ENCODE measurements at places on chromosomes 3 and 15. TPM values are rescaled to one million over a fixed set of nuclear protein-coding genes. Genes with fewer than 3 reads are reported as not detected.

The NEIL1 gene
- total RNA-seq, result 2.5 TPM

The ANKRD63 gene
- total RNA-seq, result 0.46 TPM

The KLHL40 gene
- not detected for total RNA-seq

The TLR9 gene
- 0.02 TPM for total RNA-seq

The UTS2B gene
- total RNA-seq, result not detected

The TMOD2 gene
- total RNA-seq, result 2.0 TPM

The CFAP91 gene
- total RNA-seq, result 0.15 TPM

The RPN1 gene
- 163 TPM for total RNA-seq

The GRM2 gene
- 0.14 TPM for total RNA-seq

The SLC28A1 gene
- 0.03 TPM for total RNA-seq

The RTP1 gene
- not detected for total RNA-seq

The FOXB1 gene
- not detected for total RNA-seq

The CHRNA5 gene
- 34.3 TPM for total RNA-seq

The ECE2 gene
- not detected for total RNA-seq

The COPS2 gene
- 57.9 TPM for total RNA-seq

The GABRA5 gene
- 104 TPM for total RNA-seq

The ITIH3 gene
- not detected for total RNA-seq

The MEGF11 gene
- total RNA-seq, result 0.53 TPM

The CYP11A1 gene
- 0.08 TPM for total RNA-seq

The LAMB2 gene
- total RNA-seq, result 94.6 TPM

The KIF7 gene
- 4.9 TPM for total RNA-seq

The FBXL2 gene
- total RNA-seq, result 7.4 TPM

The SCN11A gene
- not detected for total RNA-seq

The CCDC13 gene
- 0.35 TPM for total RNA-seq

The UNC13C gene
- total RNA-seq, result not detected

The FAM107A gene
- total RNA-seq, result 0.17 TPM

The SUSD5 gene
- 3.1 TPM for total RNA-seq

The HTR3C gene
- total RNA-seq, result not detected

The WDR93 gene
- 0.13 TPM for total RNA-seq

Measured in A549 treated with Hydrocortisone at 1 μM for 4 hours (cell line).